ENCODE measurements at places on chromosomes 1 and 21. TPM values are rescaled to one million over a fixed set of nuclear protein-coding genes. Genes with fewer than 3 reads are reported as not detected.
A peak's percentile ranks its signal among the peaks of the same experiment; 100 is the strongest.

The HSD3B1 gene
- total RNA-seq, result not detected

The ZYG11A gene
- 8.6 TPM for total RNA-seq

The KCNAB2 gene
- 0.71 TPM for total RNA-seq

The B3GALT5 gene
- total RNA-seq, result not detected

The EFNA1 gene
- total RNA-seq, result 2.8 TPM

The RCAN1 gene
- 21.6 TPM for total RNA-seq

The PADI2 gene
- 0.10 TPM for total RNA-seq

DNA sequence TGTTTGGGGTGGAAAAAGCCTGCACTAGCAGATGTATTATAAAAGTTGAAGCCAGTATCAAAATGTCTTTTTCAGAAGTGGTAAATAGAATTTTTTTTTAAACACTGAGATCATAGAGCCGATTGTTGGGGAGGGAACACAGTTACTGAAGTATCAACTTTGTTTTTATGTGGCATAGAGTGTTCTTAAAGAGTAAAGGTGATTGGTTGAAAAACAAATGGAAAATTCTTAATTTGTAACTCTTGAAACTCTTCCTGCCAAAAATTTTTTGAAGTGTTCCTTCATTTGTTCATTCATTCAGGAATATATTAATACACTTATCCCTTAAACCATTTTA lies 83.3 kb downstream of the DISP1 start:
- DNase-seq, result no peak

DNA sequence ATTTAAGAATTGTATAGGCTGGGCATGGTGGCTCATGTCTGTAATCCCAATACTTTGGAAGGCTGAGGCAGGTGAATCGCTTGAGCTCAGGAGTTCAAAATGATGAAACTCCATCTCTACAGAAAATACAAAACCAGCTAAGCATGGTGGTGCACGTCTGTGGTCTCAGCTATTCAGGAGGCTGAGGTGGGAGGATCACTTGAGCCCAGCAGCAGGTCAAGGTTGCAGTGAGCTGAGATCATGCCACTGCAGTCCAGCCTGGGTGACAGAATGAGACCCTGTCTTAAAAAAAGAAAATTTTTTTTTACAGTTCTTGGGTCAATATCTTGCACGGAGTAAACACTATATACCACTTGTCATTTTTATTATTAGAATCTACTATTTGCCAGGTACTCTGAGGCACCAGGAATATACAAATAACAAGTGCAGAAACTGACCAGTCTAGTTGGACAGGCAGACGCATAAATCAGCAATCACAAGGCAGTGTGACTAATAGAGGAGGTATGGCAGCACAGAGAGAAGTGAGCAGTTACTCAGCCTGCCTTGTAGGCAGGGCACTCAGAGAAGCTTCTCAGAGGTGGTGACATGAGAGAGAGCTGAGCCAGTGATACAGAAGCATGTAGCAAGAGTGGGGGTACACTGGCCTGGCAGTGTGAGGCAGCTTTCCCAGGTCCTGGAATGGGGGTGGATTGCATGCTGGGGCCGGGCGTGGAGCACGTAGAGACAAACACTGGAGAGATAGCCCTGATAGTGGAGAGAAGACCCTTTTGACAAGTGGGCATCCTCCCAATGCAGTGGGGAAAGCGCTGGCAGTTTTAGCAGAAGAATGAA lies 8.0 kb downstream of the PHLDA3 start:
- peak; percentile 55 for DNase-seq

- DNase-seq, result no peak
Measured at GRCh38 chr1:93399781-93400180, 48.1 kb upstream of the FNBP1L start.

- no peak for DNase-seq
Measured at GRCh38 chr1:235725434-235725833, 75.8 kb upstream of the GNG4 start.

DNA sequence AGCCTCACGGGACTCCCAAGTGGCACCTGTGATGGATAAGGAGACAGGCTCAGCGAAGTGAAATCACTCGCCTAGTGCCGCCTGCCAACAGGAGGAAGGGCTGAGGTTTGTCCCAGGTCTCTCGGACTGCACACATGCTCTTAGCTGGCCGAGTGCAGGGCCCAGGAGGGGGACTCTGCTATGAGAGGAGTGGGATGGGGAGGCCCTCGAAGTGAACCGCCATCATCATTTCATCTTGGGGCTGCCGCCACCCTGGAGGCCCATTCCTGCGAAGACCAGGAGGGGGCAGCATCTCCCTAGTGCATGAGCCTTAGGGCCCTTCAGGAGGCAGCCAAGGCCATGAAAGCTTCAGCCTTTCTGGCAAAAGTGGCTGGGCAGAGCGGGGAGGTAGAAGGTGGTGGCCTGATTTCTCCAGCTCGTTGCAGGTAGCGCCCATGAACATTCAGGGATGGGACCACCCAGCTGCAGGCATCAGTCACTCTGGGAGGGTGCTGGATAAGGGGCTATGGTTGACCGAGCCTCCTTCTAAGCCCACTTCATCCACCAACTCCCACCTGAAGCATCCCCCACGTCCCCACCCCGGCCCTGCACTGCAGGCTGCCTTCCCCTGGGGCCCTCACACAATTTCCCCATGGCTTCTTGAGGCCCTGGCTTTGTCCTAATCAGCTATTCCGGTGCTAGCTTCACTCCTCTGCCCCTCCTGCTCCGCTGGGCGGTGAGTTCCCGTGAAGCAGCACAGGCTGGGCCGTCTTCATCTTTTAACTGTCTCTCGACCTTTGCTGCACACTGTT lies 17.2 kb upstream of the RASSF5 start:
- DNase-seq, result peak; percentile 73

DNA sequence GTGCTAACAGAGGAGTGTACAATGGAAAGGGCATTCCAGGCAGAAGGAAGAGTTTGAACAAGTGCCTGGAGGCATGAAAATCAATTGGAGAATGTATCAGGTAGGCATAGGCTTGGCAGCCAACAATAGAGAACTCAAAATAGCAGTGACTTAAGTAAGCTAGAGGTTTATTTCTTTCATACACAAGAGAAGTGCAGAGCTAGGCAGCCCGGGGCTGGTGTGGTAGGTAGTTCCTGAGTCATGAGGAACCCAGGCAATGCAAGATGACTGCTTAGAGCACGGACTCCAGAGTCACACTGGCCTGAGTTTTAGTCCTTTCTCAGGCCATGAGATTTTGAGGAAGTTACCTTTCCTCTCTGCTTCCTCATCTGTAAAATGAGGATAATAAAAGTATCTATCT lies 74.8 kb upstream of the LRRN2 start:
- no peak for DNase-seq

DNA sequence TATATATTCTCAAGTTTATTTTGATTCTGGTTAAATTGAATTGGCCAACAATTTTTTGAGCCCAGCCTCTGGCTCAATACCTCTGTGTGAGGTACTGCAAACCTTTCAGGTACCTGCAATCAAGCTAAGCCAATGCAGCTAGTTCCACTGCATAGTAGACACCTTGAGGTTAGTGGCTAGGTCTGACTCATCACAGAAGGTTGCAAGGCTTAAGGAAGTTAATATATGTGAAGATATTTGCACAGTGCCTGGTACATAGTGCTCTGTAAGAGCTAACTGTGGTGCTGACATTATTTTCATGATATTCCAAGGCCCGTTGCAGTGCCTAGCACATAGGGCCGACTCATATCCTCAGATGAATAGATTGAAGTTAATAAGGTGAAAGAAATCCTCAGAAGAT lies 330.5 kb upstream of the KAZN start:
- DNase-seq, result no peak

GRCh38 chr1:44419901-44420300 lies 14.8 kb downstream of the RNF220 start:
- no peak for DNase-seq

DNA sequence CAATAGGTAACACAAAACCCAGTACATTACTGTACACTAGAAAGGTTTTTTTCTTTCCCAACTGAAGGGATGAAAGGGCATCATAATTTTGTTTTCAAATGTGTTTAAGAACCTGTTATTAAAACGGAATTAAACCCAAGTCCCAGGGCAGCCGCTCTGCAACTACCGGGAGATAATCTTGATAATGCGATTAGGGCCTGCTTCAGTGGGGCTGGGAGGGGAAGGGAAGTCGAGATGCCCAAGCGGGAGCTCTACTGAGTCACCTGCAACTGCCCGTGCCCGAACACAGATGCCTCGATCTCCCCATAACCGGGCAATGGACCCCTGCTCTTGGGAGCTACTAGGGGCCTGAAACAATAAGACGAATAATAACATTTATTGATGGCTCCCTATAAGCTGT lies 61.4 kb downstream of the KAZN start:
- DNase-seq, result peak; percentile 35

- no peak for DNase-seq
Measured at GRCh38 chr1:188343914-188344313, 1515.2 kb downstream of the PLA2G4A start.

GRCh38 chr1:23276531-23276930 lies 59.2 kb upstream of the HTR1D start:
- no peak for DNase-seq

GRCh38 chr1:79549201-79549600 lies 542.7 kb upstream of the ADGRL4 start:
- DNase-seq, result no peak

GRCh38 chr21:38605236-38605635 lies 107.0 kb upstream of the ERG start:
- DNase-seq, result no peak
